ENCODE measurements at places on chromosomes 2 and 18. TPM values are rescaled to one million over a fixed set of nuclear protein-coding genes. Genes with fewer than 3 reads are reported as not detected.

The SERPINB12 gene
- not detected for total RNA-seq

The TNS1 gene
- 11.3 TPM for total RNA-seq

The STK17B gene
- total RNA-seq: 7.3 TPM

The CHN1 gene
- total RNA-seq: 58.7 TPM

The CYP26B1 gene
- total RNA-seq: 16.4 TPM

The ACSL3 gene
- 89.0 TPM for total RNA-seq

The KCNG3 gene
- 0.07 TPM for total RNA-seq

The FKBP1B gene
- total RNA-seq: 22.0 TPM

The LHCGR gene
- total RNA-seq: 0.12 TPM

The UGT1A4 gene
- total RNA-seq: not detected

The GLB1L gene
- total RNA-seq: 12.7 TPM

The NR4A2 gene
- total RNA-seq: 7.8 TPM

The CD28 gene
- total RNA-seq: not detected

The MEP1B gene
- not detected for total RNA-seq

The TRIM43 gene
- not detected for total RNA-seq

The SCG2 gene
- total RNA-seq: 8.6 TPM

The TIGD1 gene
- 12.8 TPM for total RNA-seq

The CYRIA gene
- total RNA-seq: 10.2 TPM

The CCDC141 gene
- not detected for total RNA-seq

The PLB1 gene
- not detected for total RNA-seq

The IL36G gene
- total RNA-seq: not detected

The RMDN2 gene
- total RNA-seq: 4.1 TPM

The ST8SIA3 gene
- total RNA-seq: 3.1 TPM

The AQP4 gene
- total RNA-seq: not detected

The CNDP1 gene
- total RNA-seq: 0.59 TPM

The C2orf76 gene
- 10.6 TPM for total RNA-seq

The DSG2 gene
- total RNA-seq: 18.4 TPM

The REG1B gene
- not detected for total RNA-seq

The CNTNAP5 gene
- 1.1 TPM for total RNA-seq

The GKN1 gene
- total RNA-seq: not detected

The MAP2 gene
- total RNA-seq: 123 TPM
